Stimulated activated naive CD8-positive, alpha-beta T cell treated with anti-CD3 and anti-CD28 coated beads, Interleukin-15, amount 100 ng/mL, for 72 hours (primary cell): ENCODE measurements at places on chromosomes 16 and 17.

GRCh38 chr16:49644145-49644463, 211.8 kb downstream of the ZNF423 start:
- DNase-seq, result no peak

DNA sequence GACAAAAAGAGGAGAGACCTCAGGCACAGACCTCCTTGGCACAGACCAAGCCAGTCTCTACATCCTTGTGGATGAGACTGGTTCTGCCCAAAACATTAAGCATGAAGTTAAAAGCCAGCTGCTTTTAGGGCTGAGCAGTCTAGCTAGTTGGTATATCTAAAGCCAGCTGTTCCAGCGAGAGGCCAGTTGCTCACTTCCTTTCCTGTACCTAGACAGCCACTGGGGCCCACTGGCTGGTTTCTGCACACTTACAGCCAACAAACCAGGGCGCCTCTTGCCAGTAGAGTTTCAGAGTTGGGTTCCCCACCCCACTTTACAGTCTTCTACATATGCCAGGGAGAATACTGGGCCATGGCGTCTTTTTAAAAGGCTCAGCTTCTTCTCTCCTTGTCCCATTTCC, 242.4 kb downstream of the ZFHX3 start:
- no peak for DNase-seq

DNA sequence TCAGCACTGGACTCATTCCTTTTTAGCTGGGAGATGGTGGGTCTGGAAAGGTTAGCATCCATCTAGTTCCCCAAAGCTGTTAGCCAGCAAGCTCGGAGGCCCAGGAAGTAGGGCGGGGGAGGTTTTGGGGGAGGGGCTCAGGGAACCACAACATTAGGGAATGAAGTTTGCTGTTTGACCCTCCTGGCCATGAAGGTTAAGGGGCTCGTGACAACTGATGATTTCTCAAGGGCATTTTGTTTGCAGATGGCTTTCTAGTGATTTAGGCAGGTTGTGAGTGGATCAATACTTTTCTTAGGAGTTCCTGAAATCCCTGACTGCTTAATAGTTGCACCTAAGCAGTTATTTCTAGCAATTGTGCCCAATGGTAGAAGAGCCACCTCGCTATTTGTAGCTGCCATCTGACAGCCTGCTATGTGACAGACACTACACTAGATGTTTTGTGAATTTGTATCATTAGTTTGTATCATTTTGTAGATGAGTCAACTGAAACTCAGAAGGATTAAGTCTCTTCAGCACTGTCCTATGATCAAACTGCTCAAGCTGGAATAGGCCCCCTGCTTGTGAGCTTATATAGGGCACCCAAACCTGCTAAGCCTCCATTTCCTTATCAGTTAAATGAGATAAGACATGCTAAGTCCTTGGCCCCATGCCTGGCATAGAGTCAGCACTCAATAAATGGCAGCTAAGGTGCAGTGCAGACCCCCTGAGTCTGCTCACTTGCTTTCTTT, 146.4 kb downstream of the IRX3 start:
- no peak for DNase-seq

DNA sequence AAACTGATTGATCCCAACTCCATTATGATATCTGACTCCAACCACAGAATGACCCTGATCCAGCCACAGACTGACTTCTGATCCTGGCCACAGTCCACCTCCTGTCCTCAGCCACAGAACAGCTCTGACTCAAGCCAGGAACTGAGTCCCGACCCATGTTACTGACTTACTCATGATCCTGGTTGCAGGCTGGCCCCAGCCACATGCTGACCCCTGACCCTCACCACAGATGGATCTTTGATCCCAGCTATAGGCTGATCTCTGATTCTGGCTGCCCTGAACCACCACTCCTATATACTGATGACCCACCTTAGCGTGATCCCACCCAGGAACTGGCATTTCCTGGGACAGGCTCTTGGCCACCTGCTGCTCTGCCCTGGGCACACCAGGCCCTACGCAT, 32.2 kb upstream of the IL21R start:
- no peak for DNase-seq
